ENCODE measurements at places on chromosomes 6 and 20.

DNA sequence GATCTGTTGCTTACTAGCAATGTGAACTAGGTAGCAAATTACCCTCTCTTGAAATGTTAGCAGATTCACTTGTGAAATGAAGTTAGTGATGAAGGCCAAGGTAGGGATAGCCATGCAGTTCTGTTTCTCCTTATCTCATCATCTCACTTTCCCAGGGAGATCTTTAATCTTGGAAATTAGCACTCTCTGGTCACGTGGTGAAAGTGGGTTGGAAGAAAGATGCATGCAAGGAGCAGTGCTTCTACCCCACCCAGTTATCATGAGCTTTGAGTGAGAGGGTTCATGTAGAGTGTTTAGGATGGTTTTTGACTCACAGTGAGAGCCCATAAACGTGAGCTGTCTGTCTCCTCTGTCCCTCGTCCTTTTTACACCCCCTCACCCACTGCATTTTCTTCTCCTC lies 346.3 kb downstream of the QKI start:
- DNase-seq = no peak

DNA sequence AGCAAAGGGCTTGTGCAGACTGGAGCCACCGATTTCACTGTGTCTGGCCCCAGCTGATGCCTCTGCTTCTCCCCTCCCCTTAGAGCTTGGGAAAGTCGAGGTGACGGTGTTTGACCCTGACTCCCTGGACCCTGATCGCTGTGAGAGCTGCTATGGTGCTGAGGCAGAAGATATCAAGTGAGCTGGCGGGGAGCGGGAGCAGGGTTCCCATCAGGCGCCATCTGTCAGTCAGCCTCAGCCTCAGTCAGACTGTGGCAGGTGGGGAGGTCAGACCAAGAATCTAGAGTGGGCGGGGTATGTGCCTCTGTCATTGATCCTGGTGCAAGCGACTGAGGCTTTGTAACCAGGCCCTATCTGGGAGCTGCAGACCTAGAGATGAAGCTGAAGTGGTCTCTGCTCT lies 5.5 kb downstream of the ERGIC3 start:
- DNase-seq = no peak

GRCh38 chr20:1895674-1896483 lies 672 bp downstream of the SIRPA start:
- no peak for DNase-seq

- no peak for DNase-seq
These were observed 124.5 kb upstream of the SAMD5 start for GRCh38 chr6:147384029-147384428.

GRCh38 chr6:157753291-157753690 lies 69.8 kb upstream of the SNX9 start:
- DNase-seq = no peak

Data from erythroblast (primary cell).